ENCODE measurements at places on chromosomes 5 and 9.

- peak; percentile 31 for DNase-seq
Measured at GRCh38 chr5:53123702-53124101, 14.1 kb upstream of the MOCS2 start.

DNA sequence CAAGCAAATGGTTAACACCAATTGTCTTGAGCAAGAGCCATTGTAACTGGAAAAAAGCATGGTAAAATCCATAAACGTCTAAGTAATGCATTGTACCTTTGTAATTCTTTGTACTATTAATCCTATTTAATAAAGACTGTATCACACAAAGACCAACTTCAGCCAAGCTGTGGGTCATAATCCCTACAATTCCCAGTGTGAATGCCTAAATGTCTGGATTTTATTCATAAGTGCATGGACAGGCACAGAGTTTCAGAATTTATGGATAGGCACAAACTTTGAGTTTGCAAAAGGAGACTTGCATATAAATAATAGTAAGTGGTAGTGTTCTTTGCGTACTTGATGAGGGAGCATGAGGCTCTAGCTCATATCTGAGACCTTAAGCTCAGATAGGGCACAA lies 1280.2 kb upstream of the WWC1 start:
- no peak for DNase-seq

DNA sequence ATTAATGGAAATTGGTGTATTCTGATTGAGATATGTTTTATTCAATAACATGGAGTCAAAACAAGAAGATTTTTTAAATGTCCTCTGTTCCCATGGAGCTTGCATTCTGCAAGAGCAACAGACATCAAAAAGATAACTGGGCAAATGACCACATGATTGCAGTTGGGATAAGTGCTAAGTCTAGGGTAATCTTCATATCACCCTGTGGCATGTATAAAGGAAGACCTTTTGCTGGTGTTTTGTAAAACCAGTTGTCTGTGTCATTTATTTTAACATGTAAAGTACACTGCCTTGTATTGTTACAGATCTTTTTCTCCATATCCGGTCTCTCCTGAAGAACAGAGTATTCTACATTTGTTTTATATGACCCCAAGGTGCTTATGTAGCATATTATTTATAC lies 44.0 kb downstream of the PTCD2 start:
- peak; percentile 53 for DNase-seq

DNA sequence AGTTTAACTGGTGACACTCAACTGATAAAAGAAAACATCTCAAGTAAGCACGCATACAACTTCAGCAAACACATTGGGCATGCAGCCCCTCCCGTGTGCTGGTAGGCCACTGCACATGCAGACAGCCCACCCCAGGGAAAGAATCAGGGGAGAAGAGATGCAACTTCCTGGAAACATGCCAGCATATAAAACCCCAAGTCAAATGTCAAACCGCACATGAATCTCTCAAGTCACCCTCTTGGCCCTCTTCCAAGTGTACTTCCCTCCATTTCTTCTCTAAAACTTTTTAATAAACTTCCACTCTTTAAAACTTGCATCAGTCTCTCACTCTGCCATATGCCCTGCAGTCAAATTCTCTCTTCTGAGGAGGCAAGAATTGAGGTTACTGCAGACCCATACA lies 732.7 kb downstream of the SEMA5A start:
- no peak for DNase-seq

DNA sequence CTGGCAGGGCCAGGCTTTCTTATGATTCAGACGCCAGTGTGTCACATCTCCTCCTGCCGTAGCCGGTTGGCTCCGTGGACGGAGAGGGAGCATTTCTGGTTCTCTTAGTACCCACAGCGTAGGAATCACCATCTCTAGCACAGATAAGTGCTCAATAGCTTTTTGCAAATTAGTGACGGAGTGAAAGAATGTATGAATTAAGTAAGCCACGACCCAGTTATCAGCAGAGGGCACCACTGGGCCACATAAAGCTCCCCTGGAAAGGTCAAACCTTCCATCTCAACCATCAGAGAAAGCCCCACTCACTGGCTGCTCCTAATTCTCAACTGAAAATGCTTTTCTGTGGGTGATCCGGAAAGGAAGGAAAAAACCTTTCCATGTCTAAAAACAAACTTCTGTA lies 317.0 kb upstream of the ADCY2 start:
- DNase-seq, result no peak

- no peak for DNase-seq
Measured at GRCh38 chr5:166117072-166118066, 2174.1 kb upstream of the WWC1 start.

GRCh38 chr5:112289465-112289864 lies 129.6 kb downstream of the EPB41L4A start:
- DNase-seq, result no peak

- no peak for DNase-seq
Measured at GRCh38 chr9:23683611-23684061, 142.4 kb downstream of the ELAVL2 start.

DNA sequence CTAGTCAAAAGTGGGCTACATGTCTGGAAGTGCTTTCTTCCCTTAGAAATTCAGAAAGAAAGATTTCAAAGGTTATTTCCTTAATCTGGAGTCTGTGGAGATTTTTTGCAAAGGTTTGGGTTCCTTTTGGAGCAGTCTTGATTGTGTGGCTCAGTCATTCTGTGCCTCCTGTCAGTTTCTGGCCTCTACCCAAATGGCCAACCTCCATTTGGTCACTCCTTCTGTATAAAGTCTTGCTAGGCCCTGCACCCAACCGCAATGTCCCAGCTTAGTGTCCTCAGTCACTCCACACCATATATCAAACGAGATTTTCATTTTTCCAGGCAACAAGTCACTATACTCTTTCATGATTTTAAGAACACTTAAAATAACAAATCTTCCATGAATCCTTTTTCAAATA lies 199.6 kb downstream of the NTRK2 start:
- DNase-seq, result no peak

GRCh38 chr9:137190315-137190856 lies 1.9 kb downstream of the SSNA1 start:
- no peak for DNase-seq

DNA sequence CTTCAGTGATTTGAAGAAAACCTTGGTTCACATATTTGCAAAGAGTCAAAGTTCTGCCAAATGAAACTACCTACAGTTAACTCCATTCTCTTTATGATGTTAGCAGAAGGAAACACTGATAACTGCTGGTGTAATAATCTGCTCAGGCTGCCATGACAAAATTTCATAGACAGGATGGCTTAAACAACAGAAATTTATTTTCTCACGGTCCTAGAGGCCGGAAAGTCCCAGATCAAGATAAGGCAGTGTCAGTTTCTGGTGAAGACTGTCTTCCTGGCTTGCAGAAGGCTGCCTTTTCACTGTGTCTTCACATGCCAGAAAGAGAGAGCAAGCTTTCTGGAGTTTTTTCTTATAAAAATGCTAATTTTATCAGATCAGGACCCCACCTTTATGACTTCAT lies 102.4 kb upstream of the PARP8 start:
- DNase-seq, result no peak

DNA sequence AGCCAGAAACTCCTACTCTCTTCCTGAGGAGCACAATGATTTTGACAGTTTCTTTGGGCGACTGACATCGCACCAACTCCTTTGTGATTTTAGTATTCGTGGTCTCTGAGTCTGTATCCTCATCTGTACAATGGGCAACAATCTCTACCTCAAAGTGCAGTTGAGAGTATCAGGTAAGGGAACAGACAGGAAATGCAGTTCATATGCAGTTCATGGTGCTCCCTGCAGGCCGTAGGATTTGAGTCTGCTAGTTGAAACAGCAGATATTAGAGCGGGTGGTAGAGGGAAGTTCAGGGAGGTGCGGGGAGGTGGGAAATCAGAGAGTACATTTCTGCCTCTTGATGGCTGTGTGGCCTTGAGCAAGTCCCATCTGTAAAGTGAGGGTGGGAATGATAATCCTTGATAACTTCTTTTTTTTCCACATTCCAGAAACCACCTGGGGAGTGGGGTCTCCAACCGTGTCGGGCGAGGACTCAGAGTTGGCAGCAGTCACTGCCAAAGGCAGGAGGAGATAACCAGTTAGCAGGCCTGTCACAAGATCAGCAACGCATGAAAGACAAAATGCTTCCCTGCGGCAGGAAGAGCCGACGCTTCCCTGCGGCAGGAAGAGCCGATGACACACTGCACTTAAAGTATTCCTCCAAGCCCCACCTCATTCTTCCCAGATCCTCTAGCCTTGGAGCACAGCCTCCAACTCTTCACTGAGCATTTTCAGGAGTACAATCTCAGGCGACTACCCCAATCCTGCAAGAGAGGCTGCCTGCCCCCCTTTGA lies 6.0 kb upstream of the NEK6 start:
- no peak for DNase-seq

- no peak for DNase-seq
Measured at GRCh38 chr9:27125030-27125429, 16.0 kb downstream of the TEK start.

GRCh38 chr9:85246541-85246940 lies 495.2 kb downstream of the AGTPBP1 start:
- no peak for DNase-seq
